Activated CD4-positive, alpha-beta T cell treated with anti-CD3 and anti-CD28 coated beads for 1 hour (primary cell): ENCODE measurements at places on chromosomes 5 and 9.

- DNase-seq: no peak
Measured at GRCh38 chr9:36288070-36288469, 29.8 kb upstream of the GNE start.

GRCh38 chr9:91060520-91061343 is 259.1 kb downstream of the SYK start:
- no peak for DNase-seq

GRCh38 chr9:106892632-106893031 is 29.7 kb downstream of the ZNF462 start:
- DNase-seq: no peak

DNA sequence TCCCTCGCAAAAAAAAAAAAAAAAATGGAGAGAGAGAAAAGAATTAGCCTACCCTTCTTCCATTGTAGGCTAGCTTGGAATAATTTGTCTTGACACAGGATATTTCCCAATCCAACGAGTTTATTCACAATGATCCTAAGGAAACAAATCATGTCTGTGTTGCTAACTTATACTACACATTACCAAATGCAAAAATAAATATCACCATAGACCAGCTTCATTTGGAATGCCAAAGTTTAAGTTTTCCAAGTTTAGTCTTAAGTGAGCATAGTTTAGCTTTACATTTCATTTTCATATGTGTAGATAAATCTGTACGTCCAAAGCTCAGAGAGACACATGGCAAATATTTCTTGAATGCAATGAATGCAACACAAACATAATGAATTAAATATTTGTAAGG is 1106.2 kb upstream of the DMAC1 start:
- DNase-seq: no peak

- no peak for DNase-seq
Measured at GRCh38 chr5:13930541-13931171, 13.8 kb downstream of the DNAH5 start.

GRCh38 chr5:2759696-2760461 is 8.4 kb upstream of the IRX2 start:
- no peak for DNase-seq

- DNase-seq: no peak
Measured at GRCh38 chr5:25540628-25541027, 895.9 kb upstream of the CDH10 start.

DNA sequence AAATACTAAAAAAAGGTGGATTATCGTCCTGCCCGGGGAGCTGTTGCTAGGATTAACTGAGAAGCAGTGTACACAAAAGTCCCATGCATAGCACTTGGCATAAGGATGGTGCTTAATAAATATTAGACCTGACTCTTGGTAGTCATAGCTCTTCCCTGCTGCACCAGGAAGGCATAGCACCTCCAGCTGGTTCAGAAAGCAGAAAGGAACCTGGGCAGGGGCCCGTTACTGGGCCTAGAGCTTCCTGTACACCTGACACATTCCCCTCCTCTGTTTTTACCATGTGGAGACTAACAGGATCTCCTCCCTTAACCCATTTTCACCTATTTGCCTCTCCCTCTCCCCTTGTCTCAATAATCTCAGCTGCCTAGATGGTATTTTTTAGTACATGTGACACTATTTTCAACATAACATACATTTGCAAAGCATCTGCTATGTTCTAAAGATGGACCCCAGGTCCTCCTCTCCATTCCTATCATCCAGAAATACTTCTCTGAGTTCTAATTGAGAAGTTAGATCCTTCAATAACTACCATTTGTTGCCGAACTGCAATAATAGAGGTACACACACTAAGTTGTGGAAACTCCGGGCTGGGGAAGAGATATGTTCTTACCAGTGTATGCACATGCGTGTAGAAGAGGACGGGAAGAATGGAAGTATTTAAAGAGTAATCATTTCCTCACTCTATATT is 3.2 kb upstream of the ANP32B start:
- DNase-seq: no peak

DNA sequence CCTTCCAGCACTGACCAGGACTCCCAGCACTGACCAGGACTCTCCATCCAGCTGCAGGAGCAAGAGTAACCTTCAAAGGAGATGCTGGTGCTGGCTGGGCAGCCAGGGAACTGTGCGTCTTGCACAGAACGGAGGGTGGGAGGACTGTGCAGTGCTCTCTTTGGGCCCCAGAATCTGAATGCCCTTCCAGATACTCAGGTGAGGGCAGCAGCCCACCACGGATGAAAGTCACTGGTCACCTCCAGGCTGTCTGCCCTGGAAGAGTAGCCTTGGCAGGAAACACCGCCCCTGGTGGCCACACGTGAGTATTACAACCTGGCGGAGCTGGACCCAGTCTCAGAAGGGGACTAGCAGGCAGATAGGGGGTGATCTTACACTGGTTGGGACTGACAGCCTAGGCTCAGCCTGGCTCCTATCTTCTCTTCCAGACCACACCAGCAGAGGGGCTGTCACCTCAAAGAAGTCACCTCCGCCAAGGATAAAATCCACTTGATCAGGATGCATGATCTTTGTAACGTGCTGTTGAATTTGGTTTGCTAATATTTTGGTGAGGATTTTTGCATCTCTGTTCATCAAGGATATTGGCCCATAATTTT is 4.8 kb upstream of the SARDH start:
- peak; percentile 65 for DNase-seq

DNA sequence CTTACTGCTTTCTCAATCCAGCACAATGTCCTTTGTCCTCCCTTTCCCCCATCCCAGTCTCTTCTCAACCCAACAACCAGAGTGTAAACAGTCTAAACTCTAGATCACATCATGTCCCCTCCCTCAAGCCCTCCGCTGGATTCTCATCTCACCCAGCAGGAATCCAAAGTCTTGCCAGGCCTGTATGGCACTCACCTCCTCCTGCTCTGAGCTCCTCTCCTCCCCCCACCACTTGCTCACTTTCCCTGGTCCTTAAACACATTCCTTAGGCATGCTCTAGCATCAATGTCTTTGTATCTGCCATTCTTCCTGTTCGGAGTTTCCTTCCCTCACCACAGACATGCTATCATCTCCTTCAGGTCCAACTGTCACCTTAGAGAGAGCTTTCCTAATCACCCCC is 78.8 kb downstream of the NIPSNAP3B start:
- DNase-seq: no peak

DNA sequence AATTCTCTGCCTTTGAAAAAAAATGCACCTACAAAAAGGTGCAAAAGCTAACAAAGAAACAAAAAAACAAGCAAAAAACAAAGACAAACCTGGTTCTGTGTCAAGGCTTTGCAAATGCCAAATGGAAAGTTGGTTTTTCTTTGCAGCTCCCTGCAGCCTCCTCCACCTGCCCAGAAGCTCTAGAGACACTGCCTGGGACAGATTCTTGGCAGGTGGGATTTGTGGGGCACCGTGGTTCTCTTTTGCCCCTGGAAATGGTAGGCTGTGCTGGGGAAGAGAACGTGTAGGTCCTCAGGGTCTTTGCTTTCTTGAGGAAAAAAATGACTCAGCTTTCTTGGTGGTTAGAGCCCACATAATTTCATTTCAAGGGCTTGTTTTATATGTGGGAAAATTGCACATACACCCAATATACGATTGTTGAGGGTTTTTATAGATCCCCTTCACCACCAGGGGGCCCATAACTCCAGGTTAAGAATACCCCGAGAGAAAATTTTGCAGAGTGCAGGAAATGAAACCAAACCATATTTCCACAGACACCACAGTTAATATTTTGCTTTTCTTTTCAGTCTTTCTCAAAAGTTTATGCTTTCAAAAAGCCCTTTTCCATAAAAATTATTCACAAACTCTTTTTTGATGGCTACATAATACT is 58.7 kb downstream of the NXNL2 start:
- no peak for DNase-seq

GRCh38 chr5:149667084-149667828 is 62.9 kb upstream of the PPARGC1B start:
- DNase-seq: no peak

DNA sequence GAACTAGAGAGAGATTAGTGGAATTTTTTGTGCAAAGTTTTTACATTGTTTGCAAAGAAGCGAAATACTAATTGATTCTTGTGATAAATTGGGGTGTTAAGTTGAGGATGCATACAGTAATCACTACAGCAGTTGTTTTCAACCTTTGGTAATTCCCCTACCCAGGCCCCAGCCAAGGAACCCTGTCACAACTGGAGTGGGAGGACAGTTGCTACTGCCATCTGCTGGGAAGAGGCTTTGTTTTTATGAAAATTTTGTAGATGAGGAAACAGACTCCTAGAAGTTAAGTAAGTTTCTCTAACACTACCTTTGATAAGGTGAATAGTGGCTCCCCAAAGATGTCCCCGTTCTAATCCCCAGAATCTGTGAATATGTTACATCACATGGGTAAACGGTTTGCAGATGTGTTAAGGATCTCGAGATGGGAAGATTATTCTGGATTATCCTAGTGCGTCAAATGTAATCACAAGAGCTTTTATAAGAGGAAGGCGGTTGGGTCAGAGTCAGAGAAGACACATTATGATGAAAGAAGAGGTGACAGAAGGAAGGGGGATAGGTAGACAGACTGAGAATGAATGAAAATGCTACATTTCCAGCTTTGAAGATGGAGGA is 34.0 kb upstream of the PPP1R2B start:
- no peak for DNase-seq

GRCh38 chr5:129991780-129992179 is 87.5 kb downstream of the CHSY3 start:
- no peak for DNase-seq

GRCh38 chr5:124043456-124043855 is 531.5 kb downstream of the CSNK1G3 start:
- no peak for DNase-seq

GRCh38 chr9:114238891-114239875 is 83.7 kb upstream of the ORM1 start:
- DNase-seq: no peak
